ENCODE measurements at places on chromosomes 2 and 18.
A peak's percentile ranks its signal among the peaks of the same experiment; 100 is the strongest.

- no peak for DNase-seq
Observed at GRCh38 chr18:79071503-79072210, 2.5 kb downstream of the ATP9B start.

DNA sequence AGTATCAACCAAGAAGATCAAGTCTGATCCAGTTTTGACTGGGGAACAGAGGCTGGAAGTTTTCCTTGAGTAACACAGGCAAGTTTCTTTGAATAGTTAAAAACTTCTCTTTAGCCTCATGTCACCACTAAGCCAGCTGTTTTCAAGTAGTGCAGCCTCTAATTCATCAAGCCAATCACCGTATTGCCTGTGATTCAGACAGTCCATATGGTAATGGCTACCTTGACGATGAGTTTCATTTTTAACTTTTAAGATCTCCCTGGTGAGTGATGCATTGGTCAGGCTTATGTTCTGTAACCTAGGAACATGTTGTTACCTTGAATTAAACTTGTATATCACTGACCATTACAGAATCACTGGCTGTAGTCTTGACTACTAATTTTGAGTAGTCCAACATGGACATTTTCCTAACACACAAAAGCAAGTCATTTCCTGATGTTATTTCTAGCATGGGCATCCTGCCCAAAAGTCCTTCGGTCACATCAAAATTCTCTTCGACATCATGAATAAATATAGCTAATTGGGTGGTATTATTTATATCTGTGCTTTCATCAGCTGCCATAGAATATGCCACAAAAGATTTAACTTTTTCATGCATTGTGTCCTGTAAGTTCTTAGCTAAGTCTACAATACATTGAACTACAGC, 238.8 kb upstream of the GCFC2 start:
- no peak for DNase-seq

DNA sequence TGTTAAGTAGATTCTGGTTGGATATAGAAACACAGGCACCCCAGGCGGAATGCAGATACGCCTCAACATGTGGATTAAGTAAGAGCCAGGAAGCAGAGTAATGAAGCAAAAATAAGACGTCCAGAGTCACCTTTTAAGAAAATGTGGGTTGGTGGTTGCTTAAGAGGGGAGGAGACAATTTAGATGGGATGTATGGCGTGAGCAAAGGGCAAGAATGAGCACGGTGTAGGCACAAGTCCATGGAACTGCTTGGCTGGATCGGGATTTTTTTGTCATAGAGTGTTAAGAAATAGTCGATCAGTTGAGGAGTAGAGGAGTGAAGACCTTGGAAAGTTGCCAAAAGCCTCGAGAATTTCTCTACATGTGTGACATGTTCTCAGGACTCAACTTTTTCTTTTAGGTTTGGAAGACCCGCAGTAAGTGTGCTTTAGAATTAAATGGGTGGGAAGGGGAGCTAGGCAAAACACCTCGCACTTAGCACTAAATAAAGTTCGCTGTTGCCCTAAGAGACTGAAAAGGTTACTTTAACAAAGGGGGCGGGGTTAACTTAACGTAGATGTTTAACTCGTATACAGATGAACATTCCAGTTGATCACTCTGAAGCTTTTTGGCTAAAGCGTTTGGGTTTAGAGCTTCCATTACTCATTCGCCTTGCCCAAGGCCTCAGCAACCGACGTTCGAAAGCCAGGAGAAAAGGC, 716 bp upstream of the SLC39A10 start:
- DNase-seq = no peak

GRCh38 chr2:1717113-1717512, 27.2 kb downstream of the PXDN start:
- no peak for DNase-seq

- DNase-seq = peak; percentile 81
Observed at GRCh38 chr2:74843899-74844298, 10.0 kb downstream of the HK2 start.

DNA sequence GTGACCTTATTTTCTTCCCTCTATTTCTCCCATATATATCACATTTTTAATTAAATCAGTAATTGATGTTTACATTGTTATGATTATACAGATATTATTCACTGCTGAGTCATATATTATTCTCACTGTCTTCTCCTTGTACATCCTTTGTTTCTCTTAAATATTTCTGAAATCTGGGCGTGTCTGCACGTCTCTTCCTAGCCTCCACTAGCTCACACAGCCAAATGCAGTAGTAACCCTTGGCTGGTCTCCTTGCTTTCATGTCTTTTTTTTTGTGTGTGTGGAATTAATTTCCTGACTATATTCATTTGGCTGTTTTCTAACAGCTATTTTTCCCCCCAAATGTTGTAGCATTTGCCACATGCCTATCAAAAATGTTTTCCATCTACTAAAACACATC, 15.8 kb downstream of the CCNYL1 start:
- peak; percentile 60 for DNase-seq

DNA sequence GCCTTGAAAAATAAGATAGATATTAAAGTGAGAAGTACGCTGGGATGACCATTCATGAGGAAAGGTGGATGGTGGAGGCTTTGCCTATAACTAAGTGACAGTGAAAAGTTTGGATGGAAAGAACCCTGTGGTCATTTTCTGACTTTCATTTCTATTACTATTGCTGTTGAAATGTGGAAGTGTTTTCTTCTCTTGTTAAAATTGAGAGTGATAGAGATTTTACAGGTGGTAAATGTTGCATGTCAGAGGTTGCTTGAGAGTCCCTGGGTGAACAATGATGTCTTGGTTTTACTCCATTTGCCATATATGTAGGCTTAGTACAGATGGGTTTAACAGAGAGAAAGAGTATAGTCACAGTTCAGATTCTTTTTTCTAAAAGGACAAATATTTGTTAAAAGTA, 18.4 kb downstream of the NCOA1 start:
- no peak for DNase-seq

DNA sequence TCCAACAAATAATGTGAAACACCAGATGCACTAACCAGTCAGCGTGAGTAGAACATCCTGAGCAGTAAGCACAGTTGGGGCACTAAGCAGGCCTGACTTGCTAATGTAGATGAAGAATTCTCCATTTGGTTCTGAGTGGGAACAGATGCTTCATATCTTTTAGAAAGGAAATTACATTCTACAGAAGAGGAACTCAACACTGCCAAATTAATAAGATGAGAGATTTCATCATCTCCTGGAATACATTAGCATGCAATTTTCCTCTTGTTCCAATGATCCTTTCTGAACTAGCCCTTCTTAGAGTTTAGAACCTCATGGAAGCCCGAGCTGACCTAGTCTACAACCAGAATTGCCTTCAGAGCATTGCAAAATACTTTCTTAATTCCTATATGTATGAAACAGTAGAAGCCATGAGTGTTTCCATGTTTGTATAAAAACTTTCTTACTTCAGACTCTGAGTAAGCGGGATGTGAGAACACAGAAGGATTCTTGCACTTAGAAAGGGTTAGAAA, 34.8 kb downstream of the COL5A2 start:
- DNase-seq = peak; percentile 66

DNA sequence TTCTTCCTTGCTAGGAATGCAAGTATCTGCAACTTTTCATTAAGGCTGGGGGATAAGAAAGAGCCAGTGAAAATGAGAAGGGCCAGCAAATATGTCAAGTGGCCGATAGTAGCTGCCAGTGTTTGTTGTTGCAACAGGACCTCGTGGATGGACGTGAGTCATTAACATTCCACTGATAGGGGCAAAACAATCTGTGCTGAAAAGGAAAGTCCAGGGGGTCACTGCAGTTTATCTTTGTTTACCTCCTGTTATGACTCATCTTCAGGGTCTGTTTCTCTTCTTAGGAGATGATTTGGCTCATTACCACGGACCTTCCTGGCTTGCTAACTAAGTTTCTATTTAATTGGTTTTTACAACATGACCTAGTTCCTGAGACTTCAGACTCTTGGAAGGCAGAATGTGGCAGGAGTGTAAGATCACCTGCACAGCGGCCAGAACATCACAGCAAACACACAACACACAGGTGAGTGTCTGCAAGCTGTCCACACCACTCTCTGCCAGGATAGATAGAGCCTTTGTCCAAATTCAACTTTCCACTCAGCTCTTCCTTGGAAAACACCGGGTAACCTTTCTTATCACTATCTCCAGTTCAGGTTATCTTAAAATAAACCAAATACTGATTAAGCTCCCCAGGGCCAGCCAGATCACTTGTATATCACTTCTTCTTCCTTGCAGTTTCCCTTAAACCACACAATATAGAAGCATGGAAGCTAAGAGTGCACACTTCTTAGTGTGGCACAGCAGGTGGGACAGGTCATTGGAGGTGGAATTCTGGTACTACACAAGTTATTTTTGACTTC, 157.5 kb upstream of the LMAN1 start:
- DNase-seq = peak; percentile 69

- DNase-seq = no peak
Observed at GRCh38 chr2:13128139-13128538, 411.4 kb downstream of the TRIB2 start.
